Iris pigment epithelial cell (primary cell): ENCODE measurements at places on chromosomes 2 and 18.
A peak's percentile ranks its signal among the peaks of the same experiment; 100 is the strongest.

DNA sequence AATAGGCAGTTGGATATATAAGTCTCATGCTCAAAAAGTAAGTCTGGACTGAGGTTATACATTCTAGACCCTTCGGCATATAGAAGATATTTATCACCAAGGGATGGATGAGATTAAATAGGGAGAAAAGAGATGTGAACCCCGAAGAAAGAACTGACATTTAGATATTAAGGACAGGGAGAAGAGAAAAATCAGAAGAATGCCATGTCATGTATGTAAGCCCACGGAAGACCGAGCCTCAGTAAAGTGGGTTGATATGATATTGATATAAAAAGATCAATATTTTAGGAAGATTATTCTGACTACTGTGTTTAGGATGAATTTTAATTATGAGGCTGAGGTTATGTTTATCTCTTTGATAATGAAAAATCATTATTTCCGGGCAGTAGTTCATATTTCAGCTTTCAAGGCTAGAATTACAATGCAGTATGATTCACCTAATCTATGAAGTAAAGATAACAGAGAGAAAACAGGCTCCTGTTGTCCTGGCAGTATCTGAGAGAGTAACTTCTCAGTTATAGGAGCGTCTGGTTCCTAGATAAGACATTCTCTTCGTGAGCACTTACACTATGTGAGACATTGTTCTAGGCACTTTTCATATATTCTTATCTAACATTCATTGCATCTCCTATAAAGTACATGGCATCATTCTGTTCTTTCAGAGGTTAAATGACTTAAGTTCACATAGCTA, 83.0 kb downstream of the UBR3 start:
- peak; percentile 55 for DNase-seq

DNA sequence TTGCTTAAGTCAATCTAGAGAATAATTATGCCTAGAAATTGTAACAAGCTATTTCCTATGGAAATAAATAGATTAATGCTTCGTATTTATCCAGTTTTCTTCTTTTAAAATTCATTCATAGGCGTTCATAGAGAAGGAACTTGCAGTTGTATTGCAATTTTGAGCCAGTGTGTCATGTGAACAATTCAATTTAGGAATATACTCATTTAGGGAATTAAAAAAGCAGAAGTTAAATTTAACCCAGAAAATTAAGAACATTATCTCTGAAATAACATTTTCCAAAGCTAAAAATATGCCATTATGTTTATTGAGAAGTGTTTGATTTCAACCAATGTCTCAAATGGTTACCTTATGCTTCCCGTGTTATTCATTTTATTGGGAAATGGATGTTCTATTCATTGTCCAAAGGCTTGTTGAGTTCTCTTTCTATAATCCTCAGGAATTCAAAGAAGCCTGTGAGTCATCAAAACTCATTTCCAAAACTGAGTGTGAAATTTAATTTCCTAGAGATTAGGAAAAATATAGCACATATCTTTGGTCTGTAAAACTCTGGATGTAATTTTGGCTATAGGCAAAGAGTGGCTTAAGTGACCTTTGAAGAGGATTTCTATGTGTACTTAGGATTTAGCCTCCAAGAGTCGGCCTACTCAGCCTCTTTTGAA, 99.7 kb downstream of the SLC8A1 start:
- DNase-seq = peak; percentile 57

DNA sequence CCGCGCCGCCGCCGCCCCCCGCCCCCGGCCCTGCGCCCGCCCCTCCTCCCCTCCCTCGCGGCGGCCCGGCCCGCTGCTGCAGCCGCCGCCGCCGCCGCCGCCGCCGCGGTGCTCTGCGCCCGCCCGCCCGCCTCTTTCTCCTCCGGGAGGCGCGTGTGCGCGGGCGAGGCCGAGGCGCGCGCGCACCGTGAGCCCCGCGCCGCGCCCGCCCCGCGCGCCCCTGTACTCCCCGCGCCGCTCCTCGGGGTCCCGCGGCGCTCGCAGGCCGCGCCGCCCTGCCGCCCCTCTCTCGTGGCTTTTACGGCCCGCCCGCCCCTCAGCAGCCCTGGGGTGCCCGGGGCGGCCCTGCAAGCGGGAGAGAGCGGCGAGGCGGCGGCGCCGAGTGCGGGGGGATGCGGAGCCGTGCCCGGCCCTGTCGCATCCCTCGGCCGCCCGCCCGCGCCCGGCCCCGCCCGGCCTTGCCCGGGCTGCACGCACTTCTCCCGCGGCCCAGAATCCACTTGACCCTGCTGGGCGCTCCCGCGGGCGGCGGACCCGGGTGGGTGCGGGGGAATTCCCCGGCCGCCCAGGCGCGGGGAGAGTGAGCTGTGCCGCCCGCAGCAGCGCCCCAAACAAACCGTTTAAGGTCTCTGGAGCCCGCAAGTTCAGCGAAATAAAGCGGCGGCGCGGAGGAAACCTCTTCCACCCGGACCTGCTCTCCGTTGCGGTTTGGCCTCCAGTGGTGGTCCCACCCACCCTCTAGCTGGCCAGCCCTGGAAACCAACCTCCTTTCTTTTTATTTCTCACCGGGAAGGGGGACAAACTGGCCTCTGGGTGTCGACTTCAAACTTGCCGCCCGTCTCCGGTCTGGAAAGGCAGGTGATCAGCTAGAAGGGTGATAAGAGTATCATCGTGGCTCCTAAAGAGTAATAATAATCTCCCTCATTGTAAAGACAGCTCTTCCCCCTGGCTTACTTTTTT, 37.4 kb downstream of the AFF3 start:
- no peak for DNase-seq

- DNase-seq = peak; percentile 39
These were observed 106.1 kb upstream of the ALKAL2 start for GRCh38 chr2:393711-394696.

DNA sequence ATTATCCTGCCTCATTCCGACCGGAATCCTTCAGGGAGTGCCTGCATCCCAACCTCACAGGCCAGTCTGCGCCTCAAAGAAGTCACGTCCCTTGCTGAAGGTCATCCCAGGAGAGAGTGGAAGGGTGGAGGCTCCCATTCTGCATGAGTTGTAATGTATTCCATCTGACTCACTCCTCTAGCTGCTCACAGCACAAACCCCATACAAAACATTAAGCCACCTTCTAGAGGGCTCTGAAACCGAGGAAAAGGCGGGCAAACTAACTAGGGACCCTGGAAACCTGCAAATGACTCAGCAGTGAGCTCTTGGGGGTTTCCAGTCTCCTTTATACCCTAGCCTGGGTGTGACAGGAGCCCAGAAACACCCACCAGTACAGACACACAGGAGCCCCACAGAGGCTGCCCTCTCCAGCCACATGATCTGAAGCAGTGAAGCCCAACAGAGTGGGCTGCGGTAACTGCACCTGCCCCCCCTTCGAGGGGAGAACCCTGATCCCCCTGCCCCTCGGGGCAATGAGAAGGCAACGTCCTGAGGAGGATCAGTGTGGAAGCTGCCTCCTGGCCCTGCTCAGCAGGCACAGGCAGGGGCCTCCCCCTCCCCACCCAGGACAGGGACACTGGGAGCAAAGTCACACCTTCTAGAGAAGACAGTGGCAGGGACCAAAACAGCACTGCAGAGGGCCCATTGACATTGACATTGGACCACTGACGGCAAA, 69.3 kb upstream of the SNTG2 start:
- DNase-seq = no peak

GRCh38 chr18:26327062-26327461, 100.8 kb downstream of the TAF4B start:
- DNase-seq = no peak

- DNase-seq = peak; percentile 54
These were observed 43.2 kb downstream of the MRPS9 start for GRCh38 chr2:105081006-105081601.
